Umbilical cord (tissue), 2 donors: ENCODE measurements at places on chromosomes 13 and 19. TPM values are rescaled to one million over a fixed set of nuclear protein-coding genes. Genes with fewer than 3 reads are reported as not detected.

- no peak for DNase-seq
Measured at GRCh38 chr19:1063030-1063908, 3.7 kb upstream of the ARHGAP45 start.

DNA sequence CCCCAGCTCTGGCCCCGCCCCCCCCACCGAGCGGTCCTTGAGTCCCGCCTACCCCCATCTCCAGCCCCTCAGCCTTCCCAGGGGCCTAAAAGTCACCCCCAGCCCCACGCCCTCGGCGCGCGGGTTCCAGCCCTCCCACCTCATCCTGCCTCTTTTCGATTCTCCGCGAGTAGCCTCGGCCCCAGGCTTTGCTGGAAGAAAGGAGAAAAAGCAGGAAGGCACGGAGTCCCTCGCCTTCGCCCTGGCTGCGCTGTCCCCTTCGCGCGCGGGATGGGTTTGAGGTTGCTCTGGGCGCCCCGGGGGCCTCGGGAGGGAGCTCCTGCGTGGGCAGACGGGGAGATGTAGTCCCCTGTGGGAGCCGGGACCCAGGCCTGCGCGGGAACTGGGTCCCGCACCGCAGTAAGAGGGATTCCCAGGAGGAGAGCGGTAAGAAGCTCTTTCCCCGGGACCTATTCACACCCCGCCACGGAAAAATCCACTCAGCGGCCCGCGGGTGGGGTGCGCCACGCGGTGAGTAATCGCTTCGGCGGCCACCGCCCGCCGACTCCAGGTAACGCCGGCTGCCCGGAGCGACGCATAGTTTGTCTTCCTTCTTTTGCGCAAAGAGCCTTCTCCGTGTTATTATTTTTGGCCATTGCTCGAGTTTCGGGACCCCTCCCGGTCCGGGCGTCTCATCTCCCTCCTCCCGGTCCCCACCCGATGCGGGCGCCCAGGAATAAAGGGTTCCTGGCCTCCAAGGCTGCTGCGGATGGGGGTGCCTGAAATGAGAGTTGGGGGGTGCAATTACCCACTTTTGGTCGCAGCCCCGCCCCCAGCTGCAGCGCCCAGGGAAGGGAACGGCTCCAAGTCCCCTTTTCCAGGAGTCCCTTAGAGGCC lies 865 bp upstream of the CRLF1 start:
- DNase-seq: no peak

GRCh38 chr19:4277191-4277696 lies 1.8 kb upstream of the SHD start:
- no peak for DNase-seq

GRCh38 chr13:78020861-78021260 lies 102.2 kb upstream of the EDNRB start:
- peak; percentile 6 for DNase-seq

DNA sequence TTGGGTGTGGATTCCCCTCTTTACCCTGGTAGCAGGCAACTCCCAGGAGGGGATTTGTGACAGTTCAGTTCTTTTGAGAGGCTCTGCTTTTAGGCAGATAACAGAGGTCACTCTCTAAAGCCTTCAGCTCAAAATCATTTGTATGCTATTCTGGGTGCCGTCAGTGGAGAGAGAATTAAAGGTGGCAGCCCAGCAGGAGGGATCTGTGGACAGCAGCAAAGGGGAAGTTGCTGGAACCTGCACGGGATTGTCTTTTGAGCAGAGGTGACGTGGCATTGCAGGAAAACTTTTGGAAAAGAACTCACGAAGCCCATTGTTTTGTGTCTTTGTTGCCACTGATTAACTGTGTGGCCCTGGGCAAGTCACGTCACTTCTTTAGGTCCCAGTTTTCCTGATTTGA lies 62.4 kb upstream of the C1QTNF9 start:
- DNase-seq: peak; percentile 18

DNA sequence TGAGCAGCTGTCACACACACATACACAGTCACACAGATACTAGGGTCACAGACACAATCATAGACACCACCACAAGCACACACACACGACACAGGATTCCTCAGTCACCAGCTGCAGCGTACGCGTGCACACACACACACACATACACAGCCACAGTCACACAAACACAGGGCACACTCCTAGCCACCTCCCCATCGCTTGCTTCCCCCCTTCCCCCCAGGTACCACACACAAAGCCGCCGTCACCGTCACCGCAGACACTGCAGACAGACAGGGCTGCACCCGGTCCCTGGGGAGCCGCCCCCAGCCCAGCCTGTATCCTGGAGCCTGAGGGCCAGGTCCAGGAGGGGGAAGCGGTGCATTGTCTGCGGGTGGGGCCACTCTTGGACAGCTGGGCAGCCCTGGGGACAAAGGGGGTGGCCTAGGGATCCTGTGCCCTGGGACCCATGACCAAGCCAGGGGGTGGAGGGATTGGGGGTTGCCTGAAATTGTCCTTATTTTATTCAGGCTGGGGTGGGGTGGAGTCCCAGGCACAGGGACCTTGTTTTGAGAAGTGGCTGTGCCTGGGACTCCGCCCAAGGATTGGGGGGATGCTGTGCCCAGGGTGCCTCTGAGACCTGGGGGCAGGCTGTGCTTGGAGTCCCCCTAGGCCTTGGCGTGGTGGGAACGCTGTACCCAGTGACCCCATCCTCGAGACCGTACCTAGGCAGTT lies 957 bp downstream of the NUMBL start:
- DNase-seq: peak; percentile 19

GRCh38 chr13:93975242-93975641 lies 504.2 kb downstream of the DCT start:
- DNase-seq: no peak

DNA sequence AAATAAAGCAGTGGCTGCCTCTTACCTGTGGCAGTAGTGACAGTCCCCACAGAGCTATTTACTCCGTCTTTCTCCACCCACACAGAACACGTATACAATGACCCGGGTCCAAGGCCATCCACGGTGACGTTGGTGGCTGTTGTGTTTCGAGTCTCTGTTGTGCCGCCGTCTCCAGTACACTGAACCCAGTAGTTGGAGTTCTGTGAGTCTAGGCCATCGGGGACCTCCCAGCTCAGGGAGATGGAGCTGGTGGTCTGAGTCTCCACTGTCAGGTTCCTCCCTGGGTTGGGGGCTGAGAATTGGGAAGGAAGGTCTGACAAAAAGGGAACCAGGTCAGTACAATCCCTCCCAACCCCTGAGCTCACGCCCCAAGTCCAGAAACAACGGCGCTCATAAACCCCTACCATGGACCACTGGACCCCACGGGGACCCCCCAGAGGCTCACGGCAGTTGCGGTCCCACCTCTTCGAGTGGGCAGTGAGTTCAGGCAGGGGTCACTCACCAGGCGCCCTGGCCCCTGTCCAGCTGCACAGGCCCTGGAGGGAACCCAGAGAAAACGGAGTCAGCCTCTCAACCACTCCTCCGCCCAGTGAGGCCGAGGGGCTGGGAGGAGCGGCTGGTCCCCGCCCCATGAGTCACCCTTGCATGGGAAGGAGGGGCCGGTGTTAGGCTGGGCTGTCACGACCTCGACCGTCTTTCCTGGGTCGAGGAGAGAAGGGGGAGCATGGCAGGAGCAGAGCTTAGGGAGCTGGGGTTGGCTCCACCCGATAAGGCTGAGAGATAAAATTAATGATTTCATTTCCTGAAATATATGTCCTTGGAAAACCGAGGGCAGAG lies 2.4 kb downstream of the PTPRH start:
- DNase-seq: peak; percentile 94

Gene KLK15
- 1.2 TPM for total RNA-seq

Gene PSG4
- 17.8 TPM for total RNA-seq

Gene ZNF492
- total RNA-seq: 4.8 TPM

Gene ERICH4
- total RNA-seq: not detected

Gene GJA3
- 1.4 TPM for total RNA-seq

Gene COL4A2
- total RNA-seq: 1,871 TPM

Gene IFI30
- total RNA-seq: 4.3 TPM

Gene SERPINE3
- total RNA-seq: 4.3 TPM

Gene DOCK9
- total RNA-seq: 37.8 TPM

Gene GPR4
- total RNA-seq: 0.48 TPM

Gene SPRYD7
- 10.4 TPM for total RNA-seq
